Stimulated activated effector memory CD8-positive, alpha-beta T cell treated with anti-CD3 and anti-CD28 coated beads, Interleukin-12 subunit alpha, Interleukin-12 subunit beta, amount 100 ng/mL, for 72 hours (primary cell): ENCODE measurements at places on chromosomes 6 and 20.

GRCh38 chr6:42150254-42150653 lies 7.8 kb upstream of the C6orf132 start:
- no peak for DNase-seq

- DNase-seq: no peak
Observed at GRCh38 chr20:61571916-61572711, 320.1 kb downstream of the CDH4 start.

DNA sequence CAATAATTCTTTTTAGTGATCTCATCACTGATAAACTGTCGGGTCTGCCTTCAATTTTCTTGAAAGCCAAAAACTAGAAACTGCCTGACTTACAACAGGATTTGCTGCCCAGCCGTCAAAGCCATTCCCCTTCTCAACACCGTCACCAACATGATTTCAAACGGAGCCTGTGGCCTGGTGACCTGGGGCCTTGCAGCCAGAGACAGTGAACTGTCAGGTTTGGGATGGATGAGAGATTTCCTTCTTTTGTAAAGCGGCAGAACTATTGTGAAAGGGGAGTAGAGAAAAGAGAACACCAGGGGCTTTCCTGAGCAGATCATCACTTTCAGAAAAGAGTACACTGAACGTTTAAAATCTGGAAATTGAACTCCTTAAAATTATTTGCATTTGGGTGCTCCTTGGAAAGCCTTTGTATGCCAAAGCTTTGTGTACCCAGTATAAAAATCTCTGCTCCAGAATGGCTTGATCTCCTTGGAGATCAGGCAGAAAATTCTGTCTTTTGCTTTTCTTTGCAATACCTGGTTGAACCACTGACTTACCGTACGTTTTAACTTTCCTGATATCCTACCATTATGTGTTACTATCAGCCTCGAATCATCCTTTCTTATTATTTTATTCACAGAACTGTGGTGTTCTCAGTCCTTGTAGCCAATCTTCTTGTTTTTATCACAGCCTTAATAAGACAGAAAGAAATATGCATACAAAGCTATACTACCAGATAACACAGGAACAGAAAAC lies 125.2 kb downstream of the PACRG start:
- no peak for DNase-seq

- no peak for DNase-seq
Observed at GRCh38 chr20:46394872-46395760, 11.3 kb downstream of the ELMO2 start.

DNA sequence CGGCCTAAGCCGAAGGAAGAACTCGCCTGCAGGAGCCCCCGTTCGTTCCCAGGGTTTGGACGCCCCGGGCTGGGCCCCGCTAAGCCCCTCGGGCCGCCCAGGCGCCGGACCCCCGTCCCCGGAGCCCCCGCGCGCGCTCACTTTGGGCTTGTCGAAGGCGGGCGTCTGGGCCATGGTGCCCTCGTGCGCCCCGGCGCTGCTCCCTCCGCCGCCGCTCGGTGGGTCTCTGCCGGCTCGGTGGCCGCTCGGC lies 140 bp downstream of the ADA start:
- no peak for DNase-seq

- no peak for DNase-seq
Observed at GRCh38 chr20:19531446-19531845, 226.6 kb upstream of the RIN2 start.

DNA sequence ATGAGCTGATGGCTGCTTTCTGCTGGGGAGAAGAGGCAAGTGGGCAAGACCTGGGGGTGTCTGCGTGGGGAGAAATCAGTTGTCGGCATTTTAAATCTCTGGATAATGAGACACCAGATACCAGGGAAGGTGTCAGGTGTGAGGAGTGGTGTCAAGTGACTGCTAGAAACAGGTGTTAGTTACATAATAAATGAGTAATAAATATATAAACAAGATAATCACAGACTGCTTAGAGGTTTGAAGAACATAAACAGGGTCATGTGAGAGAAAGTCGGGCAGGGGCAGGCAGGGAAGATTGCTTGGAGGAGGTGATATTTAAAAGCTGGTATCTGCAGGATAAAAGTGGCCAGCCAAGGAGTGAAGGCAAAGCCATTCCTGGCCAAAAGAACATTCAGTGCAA lies 87.2 kb upstream of the RIN2 start:
- DNase-seq: no peak

GRCh38 chr6:63644668-63645326 lies 9.2 kb downstream of the PHF3 start:
- no peak for DNase-seq

DNA sequence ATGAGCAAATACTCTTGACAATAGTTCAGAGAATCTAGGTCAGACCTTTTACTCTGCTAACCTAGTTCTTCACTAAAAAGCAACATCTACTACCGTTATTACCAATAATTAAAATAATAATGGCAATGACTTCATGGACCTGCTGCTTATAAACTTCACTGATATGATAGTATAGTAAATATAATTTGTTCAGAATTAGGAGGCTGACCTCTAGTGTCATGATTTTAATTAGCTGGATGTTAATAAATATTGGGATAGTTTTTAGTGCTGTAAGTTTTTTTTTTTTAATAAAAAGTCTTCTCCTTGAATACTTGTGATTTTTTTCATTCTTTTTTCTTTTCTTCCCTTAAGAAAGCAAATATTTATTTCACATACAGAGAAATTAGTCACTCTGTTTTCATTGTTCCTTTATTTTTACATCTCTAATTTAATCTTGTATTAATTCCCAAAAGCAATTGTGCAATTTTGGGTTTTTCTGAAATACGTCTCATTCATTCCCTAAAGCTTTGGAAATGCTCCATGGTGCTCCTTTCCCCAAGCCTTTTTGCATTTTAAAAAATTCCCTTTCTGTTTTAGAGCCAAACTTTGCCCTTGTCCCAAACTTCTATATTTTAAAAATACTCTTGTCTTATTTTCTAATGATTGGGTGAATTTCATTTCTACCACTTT lies 46.6 kb upstream of the UST start:
- DNase-seq: no peak

- no peak for DNase-seq
Observed at GRCh38 chr6:15768999-15769398, 106.2 kb upstream of the DTNBP1 start.

- no peak for DNase-seq
Observed at GRCh38 chr6:139354189-139354588, 20.3 kb downstream of the CITED2 start.

DNA sequence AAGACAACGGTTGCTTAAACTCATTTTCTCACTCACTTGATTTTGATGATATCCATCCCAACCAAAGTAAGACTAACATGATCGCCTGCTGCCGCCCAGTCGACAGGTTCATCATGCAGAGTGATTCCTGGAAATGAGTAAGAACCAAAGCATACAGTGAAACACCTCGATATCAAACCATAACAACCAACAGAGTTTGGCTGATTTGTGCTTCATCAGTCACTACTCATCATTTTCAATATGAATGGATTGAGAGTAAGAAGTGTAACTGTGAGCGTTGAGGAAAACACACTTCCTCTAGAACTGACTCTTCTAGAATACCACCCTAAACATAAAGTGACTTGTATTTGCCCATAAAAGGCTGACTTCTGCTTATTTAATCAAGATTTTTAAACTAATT lies 29.2 kb upstream of the ALDH8A1 start:
- DNase-seq: no peak

DNA sequence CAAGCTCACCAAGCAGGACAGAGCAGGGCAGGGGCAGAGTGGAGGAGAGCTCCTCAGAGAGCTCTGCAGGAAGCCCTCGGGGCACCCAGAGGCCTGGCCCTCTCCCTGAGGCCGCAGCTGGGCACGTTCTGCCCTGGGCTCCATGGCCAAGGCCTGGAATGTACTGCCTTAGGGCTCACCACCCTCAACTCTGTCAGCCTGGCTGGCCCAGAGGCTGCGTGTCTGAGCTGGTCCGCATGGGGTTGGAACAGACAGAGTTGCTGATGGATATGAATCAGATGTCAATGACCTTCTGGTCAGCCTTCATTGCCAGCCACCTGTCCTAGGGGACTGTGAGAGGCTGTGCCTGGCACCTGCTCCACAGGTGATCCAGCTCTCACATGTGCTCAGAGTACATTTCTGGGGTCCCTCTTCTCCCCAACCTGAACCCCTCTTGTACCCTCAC lies 33.2 kb upstream of the PCMTD2 start:
- no peak for DNase-seq

GRCh38 chr20:1324598-1325172 lies 4.3 kb downstream of the SDCBP2 start:
- DNase-seq: no peak

GRCh38 chr20:32036716-32037485 lies 15.1 kb upstream of the HCK start:
- DNase-seq: no peak

DNA sequence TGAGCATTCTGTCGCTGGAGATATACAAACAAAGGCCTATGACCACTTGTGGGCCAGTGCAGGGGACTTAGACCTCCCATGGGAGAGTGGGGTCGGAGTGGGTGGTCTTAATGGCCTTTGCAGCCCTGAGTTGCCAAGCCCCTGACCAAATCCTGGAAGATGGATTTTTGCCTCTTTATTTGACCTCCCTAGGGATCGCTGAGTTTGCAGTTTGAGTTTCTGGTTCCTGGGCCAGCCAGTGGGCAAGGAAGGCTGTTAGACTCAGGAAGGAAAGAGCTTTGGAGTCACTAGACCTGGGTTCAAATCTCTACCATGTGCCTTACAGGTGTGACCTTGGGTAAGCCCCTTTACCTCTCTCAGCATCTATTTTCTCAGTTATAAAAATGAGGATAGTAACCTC lies 94.1 kb downstream of the CD40 start:
- DNase-seq: no peak

DNA sequence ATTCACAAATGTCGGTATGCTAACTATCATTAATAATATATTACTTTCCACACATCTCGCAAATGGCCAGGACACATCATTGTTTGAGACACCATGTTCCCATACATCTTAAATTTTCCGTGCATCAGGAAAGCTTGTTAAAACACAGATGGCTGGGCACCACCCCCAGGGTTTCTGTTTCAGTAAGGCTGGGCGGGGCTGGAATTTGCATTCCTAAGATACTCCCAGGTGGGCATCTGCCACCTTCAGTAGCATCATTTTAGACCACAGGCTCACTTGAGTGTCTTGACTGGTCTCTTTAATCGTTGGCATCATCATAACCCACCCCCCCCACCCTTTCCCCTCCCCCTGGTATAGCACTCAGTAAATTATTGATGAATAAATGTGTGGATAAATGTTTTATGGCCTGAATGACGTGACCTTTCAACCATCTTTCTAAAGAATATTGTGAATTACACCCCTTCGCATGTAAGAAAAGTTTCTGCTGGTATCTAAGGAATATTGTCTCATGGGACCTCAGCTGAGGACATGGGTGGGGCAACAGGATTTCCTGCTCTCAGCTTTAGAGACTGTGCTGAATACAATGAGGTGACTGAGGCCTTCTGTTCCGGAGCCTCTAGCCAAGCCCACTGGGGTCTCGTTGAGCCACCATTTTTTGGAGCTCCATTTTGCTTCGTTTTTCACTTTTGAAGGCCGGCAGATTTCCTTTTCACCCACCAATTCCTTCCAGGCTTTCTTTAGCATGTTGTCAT lies 124.1 kb upstream of the NEDD9 start:
- no peak for DNase-seq

DNA sequence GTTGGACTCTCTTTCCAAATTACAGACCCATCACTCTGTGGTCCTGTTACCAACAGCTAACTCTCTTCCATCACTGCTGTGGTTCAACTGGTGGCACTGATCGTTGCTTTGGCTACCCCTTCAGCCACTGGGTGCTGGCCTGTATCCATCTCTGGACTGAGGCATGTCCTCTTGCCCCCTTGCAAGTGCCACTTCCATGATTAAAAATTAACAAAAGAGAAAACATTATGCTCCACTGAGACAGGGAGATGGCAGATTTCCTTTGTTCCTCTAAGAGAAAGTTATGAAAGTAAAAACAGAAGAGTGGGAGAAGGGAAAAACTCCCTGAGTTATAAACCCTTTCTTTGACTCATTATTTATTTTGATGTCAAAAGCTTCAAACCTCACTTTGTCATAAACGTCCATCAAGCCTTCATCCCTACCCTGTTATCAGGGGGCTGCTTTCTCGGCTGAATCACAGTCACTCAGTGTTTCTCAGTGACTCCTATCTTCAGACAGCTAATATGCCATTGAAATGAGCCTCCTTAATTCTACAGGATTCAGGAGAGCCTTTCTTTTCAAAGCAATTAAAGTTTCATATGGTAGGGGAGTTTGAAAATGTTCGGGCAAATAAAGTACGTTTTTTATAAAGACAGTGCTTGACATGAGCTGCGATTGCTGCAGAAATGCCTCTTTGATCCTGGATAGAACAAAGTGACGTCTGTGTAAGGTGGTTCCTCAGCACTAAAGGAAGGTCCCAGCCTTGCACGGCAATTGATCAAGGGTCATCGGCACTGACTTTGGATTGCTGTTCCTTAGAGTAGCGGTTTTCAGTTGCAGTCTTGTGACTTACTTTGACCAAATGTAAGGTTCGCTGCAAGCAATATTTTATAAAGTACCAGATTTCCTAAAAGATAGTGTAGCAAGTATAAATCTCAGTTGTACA lies 49.9 kb upstream of the PBOV1 start:
- no peak for DNase-seq

- no peak for DNase-seq
Observed at GRCh38 chr6:135438907-135439535, 58.5 kb downstream of the AHI1 start.

GRCh38 chr6:105932440-105932839 lies 153.7 kb upstream of the PRDM1 start:
- DNase-seq: no peak

DNA sequence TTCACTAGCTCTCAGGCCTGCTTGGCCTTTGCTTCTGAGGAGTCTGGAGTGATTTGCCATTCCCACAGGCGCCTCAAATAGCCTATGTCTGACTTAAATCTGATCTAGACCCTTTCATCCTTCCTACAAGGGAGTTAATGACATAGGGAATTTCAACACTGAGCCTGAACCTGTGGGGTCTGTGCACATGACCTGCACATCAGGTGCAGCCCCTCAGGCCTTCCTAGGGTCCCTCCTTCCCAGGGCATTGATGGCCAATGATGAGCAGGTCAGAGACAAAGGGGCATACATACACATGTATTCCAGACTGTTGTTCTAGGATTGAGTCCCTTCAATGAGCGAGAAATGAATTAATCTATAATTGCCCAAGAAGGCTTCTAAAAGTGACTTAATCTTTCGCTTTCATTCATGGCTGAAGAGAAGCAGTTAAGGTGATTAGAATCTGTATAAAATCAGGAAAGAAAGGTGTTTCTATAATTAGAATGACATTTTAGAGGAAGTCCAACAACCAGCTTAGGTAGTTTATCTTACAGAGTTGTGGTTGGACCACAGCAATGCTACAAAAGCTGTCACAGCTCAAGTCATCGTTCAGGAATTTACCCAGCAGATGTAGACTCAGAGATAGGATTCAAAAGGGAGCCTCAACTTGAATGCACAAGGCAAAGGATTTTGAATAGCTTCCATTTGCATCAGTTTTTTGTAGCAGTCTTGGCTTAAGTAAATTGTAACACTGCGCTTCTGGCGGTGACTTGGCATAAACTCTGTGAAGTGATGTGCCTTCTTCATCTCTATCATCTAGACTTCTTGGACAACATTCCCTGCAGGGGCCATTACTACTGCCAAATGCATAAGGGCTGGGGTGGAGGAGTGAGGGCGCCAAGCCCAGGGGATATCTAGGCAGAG lies 27.0 kb upstream of the TBC1D7 start:
- DNase-seq: no peak
